ENCODE measurements at places on chromosomes 13 and 19.

GRCh38 chr13:114010401-114011101 is 36.7 kb upstream of the C13orf46 start:
- DNase-seq = no peak

- no peak for DNase-seq
These were observed 18.7 kb upstream of the TINCR start for GRCh38 chr19:5586300-5587070.

GRCh38 chr13:46795321-46795720 is 1.6 kb downstream of the ESD start:
- no peak for DNase-seq

DNA sequence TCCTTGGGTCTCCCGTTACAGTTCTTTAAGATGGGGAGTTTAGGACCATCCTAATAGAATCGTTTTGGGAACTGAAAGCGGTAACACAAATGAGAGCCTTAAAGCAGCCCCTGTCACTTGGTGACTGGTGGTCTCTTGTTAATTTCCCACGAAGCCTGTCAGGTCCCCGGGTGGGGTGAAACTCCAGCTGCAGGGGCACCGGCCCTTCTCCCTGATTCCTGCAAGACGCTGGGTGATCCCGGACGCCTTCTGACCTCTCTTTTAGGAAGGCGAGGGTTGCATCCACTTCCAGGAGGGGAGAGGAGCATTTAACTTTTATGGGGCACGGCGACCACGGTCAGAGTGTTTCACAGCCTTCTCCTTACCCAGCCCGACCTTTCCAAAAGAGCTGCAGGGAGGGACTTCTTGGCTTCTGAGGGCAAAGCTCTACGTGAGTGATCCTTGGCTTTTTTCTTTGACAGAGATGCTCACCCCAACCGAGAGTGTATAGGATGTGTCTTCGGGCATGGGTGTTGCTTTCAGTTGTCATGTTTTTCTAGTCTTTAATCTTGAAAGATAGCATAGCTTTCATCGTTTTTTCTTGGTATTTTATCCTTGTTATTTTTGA is 688 bp downstream of the ZNF225 start:
- DNase-seq = no peak

DNA sequence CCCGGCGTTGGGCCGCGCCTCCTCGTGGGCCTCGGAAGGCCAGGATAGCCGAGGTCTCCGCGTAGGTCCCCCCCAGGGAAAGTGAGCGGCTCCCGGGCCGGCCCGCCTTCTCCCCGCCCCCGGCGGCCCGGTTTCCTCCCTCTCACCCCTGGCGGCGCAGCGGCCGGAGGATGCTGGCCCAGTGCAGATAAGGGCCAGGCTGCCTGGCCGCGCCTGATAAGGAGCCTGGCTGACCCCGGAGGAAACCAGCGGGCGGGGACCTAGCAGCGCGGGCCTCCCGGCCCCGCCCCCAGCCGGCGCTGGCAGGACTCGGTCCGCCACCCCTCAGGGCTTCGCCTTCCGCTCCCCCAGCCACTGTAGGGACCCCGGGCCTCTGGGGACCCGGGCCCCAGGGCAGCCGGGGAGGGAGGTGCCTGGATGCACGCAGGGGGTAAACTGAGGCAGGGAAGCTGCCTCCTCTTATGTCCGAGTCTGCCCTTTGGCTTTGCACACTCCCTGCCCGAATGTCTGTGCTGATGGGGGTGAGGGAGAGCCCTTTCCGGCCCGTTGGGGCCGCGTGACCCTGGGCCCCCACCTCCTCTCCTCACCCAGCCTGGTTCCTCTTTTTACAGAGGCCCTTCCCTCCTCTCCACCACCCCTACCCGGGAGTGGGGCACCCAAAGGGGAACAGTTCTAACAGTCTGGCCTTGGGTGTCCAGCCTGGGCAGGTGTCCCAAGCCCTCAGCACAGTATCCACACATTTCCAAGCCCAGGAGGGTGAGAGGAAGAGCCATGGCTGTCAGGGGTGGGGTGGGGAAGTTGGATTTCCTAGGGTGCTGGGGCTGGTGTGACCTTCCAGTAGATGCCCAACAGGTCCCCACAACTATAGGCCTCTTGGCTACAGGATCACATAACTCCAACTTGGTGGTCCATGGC is at the start of gene LYL1:
Gene LYL1, minus strand, starts transcription at position 193 of the 915 bp plus-strand sequence. CDS start 1,687 bp downstream, outside the sequence.
- DNase-seq = no peak

DNA sequence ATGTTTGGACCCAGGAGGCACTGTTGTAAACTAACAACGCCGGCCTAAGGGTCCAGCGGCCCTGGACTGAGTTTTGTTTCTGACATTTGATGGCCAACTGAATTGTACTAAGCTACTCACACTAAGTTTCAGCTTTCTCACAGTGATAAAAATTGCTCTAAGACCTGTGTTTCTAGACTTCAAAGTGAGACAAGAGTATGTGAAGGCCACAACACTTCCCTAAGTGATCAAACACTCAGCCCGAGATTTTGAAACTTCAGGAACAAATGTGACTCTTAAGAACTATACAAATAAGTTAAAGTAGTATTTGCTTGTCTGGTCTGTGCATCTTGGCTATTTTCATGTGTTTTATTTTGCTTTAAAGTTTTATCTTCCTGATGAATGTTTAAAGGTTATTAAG is 30.2 kb downstream of the EFNB2 start:
- DNase-seq = no peak

DNA sequence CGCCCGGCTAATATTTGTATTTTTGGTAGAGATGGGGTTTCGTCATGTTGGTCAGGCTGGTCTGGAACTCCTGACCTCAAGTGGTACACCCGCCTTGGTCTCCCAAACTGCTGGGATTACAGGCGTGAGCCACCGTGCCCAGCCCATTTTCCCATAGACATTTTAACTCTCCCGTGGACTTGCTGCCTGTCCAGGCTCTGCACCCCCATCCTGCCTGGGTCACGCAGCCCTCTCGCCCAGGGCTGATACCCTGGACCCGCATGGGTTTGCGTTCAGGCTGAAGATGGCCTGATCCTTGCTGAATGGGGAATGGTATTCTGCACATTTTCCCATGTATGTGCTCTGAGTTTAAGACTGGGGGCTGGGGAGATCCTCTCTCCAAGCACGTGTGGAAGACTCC is 46.0 kb upstream of the RANBP3 start:
- peak; percentile 20 for DNase-seq

- DNase-seq = no peak
These were observed 4.9 kb upstream of the DMKN start for GRCh38 chr19:35518313-35518712.

DNA sequence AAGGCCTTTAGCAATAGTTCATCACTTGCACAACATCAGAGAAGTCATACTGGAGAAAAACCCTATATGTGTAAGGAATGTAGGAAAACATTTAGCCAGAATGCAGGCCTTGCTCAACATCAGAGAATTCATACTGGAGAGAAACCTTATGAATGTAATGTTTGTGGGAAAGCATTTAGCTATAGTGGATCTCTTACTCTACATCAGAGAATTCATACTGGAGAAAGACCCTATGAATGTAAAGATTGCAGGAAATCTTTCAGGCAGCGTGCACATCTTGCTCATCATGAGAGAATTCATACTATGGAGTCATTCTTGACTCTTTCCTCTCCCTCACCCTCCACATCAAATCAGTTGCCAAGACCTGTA is 19.8 kb downstream of the ZNF583 start:
- no peak for DNase-seq

DNA sequence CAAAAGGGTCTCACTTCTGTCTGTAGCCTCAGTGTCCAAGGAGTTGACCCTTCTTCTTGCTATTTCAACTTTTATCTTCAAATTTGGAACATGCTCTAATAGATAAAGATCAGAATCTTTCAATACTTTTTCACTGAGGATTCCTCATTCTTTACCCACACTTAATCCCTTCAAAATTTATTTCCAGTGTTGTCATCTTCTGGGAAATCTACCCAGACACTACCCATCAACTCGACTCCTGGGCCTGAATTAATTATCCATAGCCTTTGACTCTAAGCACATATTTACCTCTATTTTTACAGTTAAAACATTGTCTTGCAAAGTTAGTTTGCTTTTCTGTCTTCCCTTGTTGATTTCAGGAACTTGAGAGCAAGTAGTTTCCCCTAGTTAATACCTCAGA is 1022.5 kb downstream of the PCDH9 start:
- no peak for DNase-seq

- DNase-seq = no peak
These were observed 1.6 kb upstream of the ZNF497 start for GRCh38 chr19:58364146-58364545.

DNA sequence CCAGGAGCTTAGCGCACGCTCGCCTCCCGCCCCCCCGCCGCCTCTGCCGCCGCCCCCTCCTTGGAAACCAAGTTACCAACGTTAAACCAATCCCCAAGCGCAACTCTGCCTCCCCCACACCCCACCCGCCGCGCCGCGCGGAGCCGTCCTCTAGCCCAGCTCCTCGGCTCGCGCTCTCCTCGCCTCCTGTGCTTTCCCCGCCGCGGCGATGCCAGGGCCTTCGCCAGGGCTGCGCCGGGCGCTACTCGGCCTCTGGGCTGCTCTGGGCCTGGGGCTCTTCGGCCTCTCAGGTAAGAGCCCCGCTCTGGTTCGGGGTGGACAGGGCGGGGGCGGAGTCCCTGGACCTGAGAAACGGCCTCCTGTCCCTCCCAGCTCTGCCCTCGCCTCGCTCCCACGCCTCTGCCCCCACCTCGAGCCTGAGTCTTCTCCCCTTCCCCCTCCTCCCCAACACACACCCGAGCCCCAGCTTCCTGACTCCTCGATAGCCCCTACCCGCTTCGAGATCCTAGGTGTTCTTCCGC is at the start of gene ICAM5:
Gene ICAM5, plus strand, starts transcription at position 117 of the 521 bp plus-strand sequence. Its CDS starts 92 bp downstream, at position 209.
- peak; percentile 64 for DNase-seq

GRCh38 chr13:79508224-79508961 is 27.4 kb downstream of the NDFIP2 start:
- no peak for DNase-seq

DNA sequence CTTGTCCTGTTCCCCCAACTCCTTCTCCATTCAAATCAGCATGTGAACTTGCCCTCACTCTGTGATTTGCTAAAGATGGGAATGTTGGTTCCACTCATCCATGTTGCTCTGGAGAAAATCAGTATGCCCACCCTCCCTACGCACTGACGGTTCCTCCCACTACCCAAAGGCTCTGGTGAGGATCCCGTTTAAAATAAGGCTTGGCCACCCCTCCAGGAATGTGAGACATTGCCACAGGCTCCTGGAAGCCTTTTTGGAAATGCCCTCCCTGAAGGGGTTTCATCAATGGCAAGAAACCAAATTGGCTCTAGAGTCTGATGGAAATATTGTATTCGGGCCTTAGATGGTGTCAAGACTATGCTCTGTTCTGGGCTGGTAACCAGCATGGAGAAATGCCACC is 187.3 kb downstream of the USP12 start:
- no peak for DNase-seq

GRCh38 chr19:19531951-19532805 is 3.5 kb downstream of the YJEFN3 start:
- peak; percentile 82 for DNase-seq

DNA sequence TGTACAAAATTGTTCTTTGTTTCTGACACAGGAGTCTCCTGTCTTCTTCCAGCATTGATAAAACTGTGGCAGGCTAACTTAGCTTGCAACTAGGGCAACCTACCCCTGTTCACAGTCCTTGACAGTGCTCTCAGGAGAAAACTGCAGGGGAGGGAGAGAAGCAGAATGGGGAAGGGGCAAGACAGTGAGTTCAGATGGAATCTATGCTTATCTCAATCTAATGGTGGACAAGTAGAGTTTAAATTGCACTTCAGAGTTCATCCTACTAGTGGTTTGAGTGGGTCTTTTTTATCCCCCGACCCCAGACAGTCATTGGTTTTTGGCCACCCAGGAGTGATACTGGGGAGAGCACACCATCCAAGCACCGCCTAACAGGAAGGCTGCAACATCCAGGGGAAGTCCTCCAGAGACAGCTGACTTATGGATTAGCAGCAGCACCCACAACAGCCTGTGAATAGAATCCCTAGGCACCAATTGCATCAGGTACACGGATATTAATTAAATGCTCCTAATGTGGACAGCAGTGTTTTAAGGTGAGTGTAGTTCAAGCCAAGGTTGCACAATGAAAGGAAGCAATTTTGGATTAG is 236.6 kb downstream of the NHLRC3 start:
- no peak for DNase-seq

- DNase-seq = no peak
These were observed 888 bp downstream of the NOTCH3 start for GRCh38 chr19:15199661-15200552.

DNA sequence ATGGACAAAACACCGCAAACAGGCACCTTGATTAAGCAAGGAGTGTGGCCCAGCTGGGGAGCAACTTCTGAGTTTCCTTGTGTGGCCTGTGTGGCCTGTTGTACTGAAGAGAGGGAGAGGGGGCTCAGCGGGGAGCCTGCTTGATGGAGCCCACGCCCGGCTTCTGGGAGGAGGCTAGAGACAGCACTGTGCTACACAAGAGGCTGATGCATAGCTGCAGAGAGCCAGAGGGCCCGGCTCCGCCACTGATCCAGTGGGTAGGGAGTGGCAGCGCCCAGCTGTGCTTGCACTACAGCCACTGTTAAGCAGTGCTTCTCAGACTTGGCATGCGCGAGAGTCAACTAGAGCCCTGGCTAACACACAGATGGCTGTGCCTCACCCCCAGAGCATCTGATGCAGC is 19.0 kb downstream of the LYL1 start:
- no peak for DNase-seq

DNA sequence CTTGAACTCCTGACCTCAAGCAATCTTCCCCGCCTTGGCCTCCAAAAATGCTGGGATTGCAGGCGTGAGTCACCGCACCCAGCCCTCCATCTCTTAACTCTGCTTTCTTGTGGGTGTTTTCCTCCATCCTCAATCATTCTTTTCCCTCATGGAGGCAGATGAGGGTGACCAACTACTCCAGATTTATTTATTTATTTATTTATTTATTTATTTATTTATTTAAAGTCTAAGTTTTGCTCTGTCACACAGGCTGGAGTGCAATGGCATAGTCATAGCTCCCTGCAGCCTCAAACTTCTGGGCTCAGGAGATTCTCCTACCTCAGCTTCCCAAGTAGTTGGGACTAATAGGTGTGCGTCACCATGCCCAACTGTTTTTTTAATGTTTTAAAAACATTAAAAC is 14.9 kb downstream of the VAV1 start:
- no peak for DNase-seq

DNA sequence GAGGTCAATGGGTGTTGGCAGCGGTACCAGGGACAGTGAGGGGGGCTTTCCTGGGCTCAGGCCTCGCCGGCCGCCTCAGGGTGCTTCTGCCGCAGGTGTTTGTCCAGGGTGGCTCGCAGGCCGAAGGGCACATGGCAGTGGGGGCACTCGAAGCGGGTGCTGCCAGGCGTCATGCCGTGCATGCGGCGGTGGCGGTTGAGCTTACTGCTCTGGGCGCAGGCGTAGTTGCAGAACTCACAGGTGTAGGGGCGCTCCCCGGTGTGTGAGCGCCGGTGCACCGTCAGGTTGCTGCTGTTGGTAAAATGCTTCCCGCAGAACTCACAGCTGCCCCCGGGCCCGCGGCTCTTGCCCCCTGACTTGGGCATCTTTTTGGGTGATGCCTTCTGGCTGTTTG is 4.7 kb downstream of the ZNF296 start:
- DNase-seq = no peak

DNA sequence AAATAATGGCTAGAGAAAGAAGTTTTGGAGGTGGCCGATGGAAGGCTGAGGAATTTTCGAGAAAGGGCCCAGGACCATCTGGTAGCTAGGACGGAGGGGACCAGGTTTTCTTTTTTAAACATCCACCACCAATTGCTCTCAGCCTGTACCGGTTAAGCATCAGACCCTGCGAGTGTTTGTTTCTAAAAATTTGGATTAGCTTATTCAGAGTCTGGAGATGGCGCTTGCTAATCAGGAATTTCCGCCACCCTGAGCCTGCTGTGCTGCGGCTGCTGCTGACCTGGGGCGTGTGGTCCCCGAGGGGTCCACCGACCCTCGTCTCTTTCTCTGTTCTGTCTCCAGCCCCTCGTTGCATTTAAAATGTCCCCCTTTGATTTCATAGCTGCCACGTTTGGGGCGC is 2.0 kb downstream of the UHRF1 start:
- no peak for DNase-seq
